ENCODE measurements at places on chromosomes 4 and X.

DNA sequence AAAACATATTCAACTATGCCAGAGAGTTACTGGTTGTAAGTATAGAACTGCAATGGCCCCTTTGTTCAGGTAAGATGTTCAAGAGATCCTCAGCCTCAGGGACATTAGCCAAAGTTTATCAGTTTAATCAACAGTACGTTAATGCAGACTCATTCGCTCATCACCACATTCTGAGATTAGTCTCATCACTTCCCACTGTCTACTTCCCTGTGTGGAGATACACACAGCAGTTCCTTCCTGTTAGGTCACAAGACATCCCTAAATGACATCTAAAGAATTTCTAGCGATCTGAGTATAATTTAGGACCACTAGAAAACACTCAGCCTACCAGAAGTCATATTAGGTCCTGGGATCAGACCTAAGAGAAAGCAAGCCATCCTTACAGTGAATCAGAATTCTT, 10.4 kb downstream of the SLC10A7 start:
- H3K4me1 ChIP-seq, result no peaks in the 10 kb centered on the region
- H3K27ac ChIP-seq, result no peak overlapping the region
- no peak for DNase-seq
- H3K36me3 ChIP-seq, result no peaks in the 10 kb centered on the region
- H3K4me3 ChIP-seq, result no peak overlapping the region

GRCh38 chr4:26484516-26484915, 5.8 kb downstream of the CCKAR start:
- H3K36me3 ChIP-seq, result no peaks in the 10 kb centered on the region
- H3K27me3 ChIP-seq, result peaks cover 17% of the 10 kb centered on the region
- no peak overlapping the region for H3K27ac ChIP-seq
- no peak overlapping the region for H3K4me3 ChIP-seq
- DNase-seq, result no peak

DNA sequence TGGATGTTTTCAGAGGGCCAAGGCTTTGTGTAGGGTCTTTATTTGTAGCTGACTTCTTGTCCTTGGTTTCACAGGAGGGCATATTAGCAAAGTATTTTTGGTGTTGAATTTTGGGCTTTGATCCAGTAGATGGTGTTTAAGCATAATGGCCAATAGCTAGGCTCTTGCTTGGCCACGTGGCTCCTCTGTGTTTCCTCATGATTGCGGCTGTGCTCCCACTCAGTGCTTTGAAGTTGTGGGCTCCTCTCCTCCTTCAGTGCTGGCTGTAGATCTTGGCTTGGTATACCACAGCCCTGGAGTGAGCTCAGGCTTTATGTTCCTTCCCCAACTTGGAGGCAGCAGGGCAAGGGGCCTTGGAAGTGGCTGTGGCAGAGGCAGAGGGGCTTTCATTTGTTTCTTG, 107.2 kb upstream of the CENPE start:
- H3K4me3 ChIP-seq, result no peak overlapping the region
- H3K4me1 ChIP-seq, result peaks cover 14% of the 10 kb centered on the region
- no peak overlapping the region for H3K27ac ChIP-seq

GRCh38 chrX:2504706-2505332, 4.0 kb upstream of the DHRSX start:
- H3K4me1 ChIP-seq, result no peaks in the 10 kb centered on the region
- no peaks in the 10 kb centered on the region for H3K36me3 ChIP-seq
- no peak for DNase-seq
- no peaks in the 10 kb centered on the region for H3K27me3 ChIP-seq
- no peak overlapping the region for H3K27ac ChIP-seq

DNA sequence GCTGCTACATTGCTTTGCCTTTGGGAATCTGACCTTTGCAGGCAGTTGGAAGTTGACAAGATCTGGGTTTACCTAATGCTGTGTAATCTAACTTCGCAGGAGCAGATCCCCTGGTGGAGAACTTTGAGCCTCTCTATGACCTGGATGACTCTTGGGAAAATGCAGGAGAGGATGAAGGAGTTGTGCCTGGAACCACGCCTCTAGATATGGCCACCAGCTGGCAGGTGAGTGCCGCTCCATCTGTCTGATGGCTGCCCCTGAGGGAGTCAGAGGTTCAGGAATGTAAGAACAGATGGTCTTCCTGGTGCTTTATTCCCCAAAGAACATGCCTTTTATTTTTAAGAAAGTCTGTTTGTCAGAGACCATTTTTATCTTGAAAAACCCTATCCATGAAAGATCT, 109.3 kb downstream of the NFKB1 start:
- H3K36me3 ChIP-seq, result peaks cover 80% of the 10 kb centered on the region
- DNase-seq, result no peak
- no peak overlapping the region for H3K27ac ChIP-seq
- H3K4me3 ChIP-seq, result no peak overlapping the region

- H3K27me3 ChIP-seq, result no peaks in the 10 kb centered on the region
- no peak overlapping the region for H3K27ac ChIP-seq
- H3K4me1 ChIP-seq, result no peaks in the 10 kb centered on the region
- H3K36me3 ChIP-seq, result no peaks in the 10 kb centered on the region
Observed at GRCh38 chr4:52312722-52313121, 261.6 kb downstream of the SPATA18 start.

- H3K36me3 ChIP-seq, result no peaks in the 10 kb centered on the region
- no peak overlapping the region for H3K4me3 ChIP-seq
- DNase-seq, result no peak
Observed at GRCh38 chrX:120305531-120306141, 5.6 kb downstream of the TMEM255A start.

- H3K36me3 ChIP-seq, result no peaks in the 10 kb centered on the region
- DNase-seq, result peak; percentile 0
- no peaks in the 10 kb centered on the region for H3K4me1 ChIP-seq
Observed at GRCh38 chrX:74431797-74432196, 10.5 kb downstream of the SLC16A2 start.

GRCh38 chrX:148567229-148567628, 66.8 kb downstream of the AFF2 start:
- H3K27me3 ChIP-seq, result no peaks in the 10 kb centered on the region
- H3K4me1 ChIP-seq, result no peaks in the 10 kb centered on the region
- no peak overlapping the region for H3K27ac ChIP-seq

DNA sequence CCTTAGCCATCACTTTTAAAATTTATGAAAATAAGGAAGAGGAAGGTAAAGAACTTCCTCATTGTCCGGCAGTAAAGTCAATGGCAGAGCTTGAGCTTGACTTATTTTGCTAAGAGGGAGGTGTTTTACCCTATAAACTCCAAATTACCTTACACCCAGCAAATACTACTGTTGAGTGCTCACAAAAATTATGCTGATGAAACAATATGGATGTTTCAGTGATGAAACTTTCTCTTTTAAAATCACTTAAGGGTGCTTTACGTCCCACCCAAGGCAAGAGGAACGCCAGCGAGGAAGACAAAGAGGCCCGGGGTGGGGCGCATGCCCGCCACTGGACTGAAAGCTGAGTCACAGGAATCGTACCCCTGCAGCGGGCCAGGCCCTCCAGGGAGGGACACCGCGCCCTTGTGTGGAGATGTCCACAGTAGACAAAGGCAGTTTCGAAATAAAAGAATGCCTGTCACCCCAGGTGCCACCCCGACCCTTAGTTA, 560 bp upstream of the TMSB4X start:
- H3K4me3 ChIP-seq, result peak overlapping the region; percentile 80
- peaks cover 13% of the 10 kb centered on the region for H3K4me1 ChIP-seq
- H3K36me3 ChIP-seq, result no peaks in the 10 kb centered on the region
- H3K27ac ChIP-seq, result peak overlapping the region; percentile 51
- no peaks in the 10 kb centered on the region for H3K27me3 ChIP-seq
- peak; percentile 20 for DNase-seq

GRCh38 chr4:41600243-41600912, 62.4 kb downstream of the LIMCH1 start:
- H3K27ac ChIP-seq, result no peak overlapping the region
- no peaks in the 10 kb centered on the region for H3K36me3 ChIP-seq
- no peak overlapping the region for H3K4me3 ChIP-seq
- no peak for DNase-seq
- peaks cover 23% of the 10 kb centered on the region for H3K4me1 ChIP-seq

- no peaks in the 10 kb centered on the region for H3K36me3 ChIP-seq
- no peaks in the 10 kb centered on the region for H3K4me1 ChIP-seq
- H3K27me3 ChIP-seq, result no peaks in the 10 kb centered on the region
- no peak overlapping the region for H3K27ac ChIP-seq
- H3K4me3 ChIP-seq, result no peak overlapping the region
- no peak for DNase-seq
Observed at GRCh38 chr4:111678479-111678878, 466.8 kb upstream of the FAM241A start.

GRCh38 chrX:136773648-136774047, 7.1 kb downstream of the ARHGEF6 start:
- H3K36me3 ChIP-seq, result no peaks in the 10 kb centered on the region
- H3K27me3 ChIP-seq, result no peaks in the 10 kb centered on the region
- no peaks in the 10 kb centered on the region for H3K4me1 ChIP-seq
- DNase-seq, result no peak
- H3K27ac ChIP-seq, result no peak overlapping the region

GRCh38 chr4:124899997-124900396, 187.5 kb upstream of the ANKRD50 start:
- no peak overlapping the region for H3K4me3 ChIP-seq
- H3K4me1 ChIP-seq, result peaks cover 1% of the 10 kb centered on the region
- H3K36me3 ChIP-seq, result no peaks in the 10 kb centered on the region
- no peak for DNase-seq
- H3K27ac ChIP-seq, result no peak overlapping the region

DNA sequence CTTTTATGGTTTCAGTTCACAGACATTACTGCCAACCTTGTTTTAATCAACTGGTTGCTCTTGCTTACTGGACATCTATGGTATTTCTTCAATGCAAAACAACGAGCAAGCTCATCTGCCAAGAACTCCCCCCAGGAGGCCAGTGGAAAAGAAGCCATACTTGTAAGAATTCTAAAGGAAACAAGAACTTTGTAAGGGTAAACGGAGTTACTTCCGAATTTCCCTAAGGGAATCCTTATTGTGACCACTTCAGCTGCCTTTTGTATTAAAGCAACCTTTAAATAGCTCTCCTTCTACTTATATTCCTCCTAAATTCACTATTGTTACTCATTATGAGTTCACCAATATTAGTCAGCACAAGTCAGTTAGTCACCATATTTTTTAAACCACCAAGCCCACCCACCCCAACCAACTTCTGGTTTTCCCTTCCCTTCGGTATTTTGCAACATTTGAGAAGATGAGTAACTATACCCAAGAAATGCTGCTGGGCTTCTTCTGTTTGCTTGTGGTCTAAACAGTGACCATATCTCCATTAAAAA, 602.8 kb upstream of the DIPK2B start:
- H3K36me3 ChIP-seq, result peaks cover 12% of the 10 kb centered on the region
- H3K27ac ChIP-seq, result peak overlapping the region; percentile 22
- DNase-seq, result no peak
- H3K4me1 ChIP-seq, result peaks cover 7% of the 10 kb centered on the region
- no peak overlapping the region for H3K4me3 ChIP-seq

DNA sequence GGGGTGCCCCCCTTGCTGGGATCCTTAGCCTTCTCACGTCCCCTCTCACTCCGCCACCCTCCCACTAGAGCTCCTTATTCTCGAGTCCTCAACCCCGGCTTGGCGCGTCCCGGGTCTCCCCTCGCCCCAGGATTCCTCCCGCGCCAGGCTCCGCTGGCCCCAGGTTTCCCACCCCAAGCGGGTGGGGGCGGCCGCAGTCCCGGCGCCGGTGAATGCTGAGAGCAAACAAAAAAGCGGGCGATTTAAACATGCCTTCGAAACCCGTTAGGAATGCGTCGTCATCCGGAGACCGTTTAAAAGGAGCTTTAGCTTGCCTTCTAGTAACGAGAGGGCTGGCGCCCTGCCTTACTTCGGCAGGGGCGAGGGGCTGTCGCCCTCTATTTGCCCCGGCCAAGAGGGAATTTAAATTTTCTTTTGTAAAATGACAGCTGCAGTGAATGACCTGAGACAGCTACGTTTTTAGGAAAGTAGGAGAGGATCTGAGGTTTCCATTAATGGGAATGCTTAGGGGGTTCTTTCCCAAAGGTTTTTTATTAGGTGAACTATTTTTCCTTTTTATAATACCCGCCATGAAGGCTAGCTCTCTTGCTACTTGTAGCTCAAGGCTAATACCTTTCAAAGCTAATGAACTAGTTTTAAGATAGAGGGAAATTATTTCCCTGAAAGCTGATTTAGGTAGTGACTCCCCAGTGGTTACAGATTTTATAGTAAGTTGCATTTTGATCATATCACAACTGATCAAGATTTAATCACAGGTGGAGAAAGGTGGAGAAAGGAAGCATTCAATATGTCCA, 3.1 kb downstream of the JADE1 start:
- no peaks in the 10 kb centered on the region for H3K36me3 ChIP-seq
- DNase-seq, result peak; percentile 82
- H3K27ac ChIP-seq, result peak overlapping the region; percentile 99
- H3K27me3 ChIP-seq, result no peaks in the 10 kb centered on the region
- H3K4me1 ChIP-seq, result no peaks in the 10 kb centered on the region
- H3K4me3 ChIP-seq, result peak overlapping the region; percentile 91

- no peak overlapping the region for H3K27ac ChIP-seq
- H3K27me3 ChIP-seq, result no peaks in the 10 kb centered on the region
- no peak overlapping the region for H3K4me3 ChIP-seq
- no peaks in the 10 kb centered on the region for H3K4me1 ChIP-seq
- DNase-seq, result no peak
Observed at GRCh38 chrX:23766650-23767551, 16.1 kb upstream of the SAT1 start.

GRCh38 chrX:74492720-74493201, 71.5 kb downstream of the SLC16A2 start:
- H3K27me3 ChIP-seq, result no peaks in the 10 kb centered on the region
- H3K36me3 ChIP-seq, result no peaks in the 10 kb centered on the region
- peak overlapping the region; percentile 84 for H3K27ac ChIP-seq
- DNase-seq, result peak; percentile 29

- no peaks in the 10 kb centered on the region for H3K4me1 ChIP-seq
- no peaks in the 10 kb centered on the region for H3K36me3 ChIP-seq
- H3K4me3 ChIP-seq, result no peak overlapping the region
- DNase-seq, result no peak
- H3K27ac ChIP-seq, result no peak overlapping the region
Observed at GRCh38 chr4:29213020-29213419, 1507.1 kb upstream of the PCDH7 start.

DNA sequence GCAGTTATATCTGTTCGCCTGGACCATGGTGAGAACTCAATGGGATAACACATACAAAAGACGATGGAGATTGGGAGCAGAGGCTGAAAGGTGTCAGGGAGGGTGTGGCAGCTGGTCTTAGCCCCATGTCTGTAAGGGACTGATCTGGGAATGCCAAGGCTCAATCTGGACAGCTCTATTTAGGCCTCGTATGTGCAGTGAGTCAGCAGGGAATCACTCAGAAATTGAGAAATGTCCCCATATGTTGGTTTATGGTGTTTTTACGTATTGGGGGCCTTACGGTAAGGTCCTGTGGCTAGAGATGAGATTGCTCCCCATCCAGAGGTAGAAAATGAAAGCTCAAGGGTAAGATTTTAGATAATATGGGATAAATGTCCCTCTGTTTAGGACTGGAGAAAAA, 71.4 kb upstream of the TTC29 start:
- H3K27me3 ChIP-seq, result no peaks in the 10 kb centered on the region
- H3K27ac ChIP-seq, result no peak overlapping the region
- no peaks in the 10 kb centered on the region for H3K36me3 ChIP-seq
- DNase-seq, result no peak
- no peaks in the 10 kb centered on the region for H3K4me1 ChIP-seq
